Stimulated activated CD4-positive, alpha-beta T cell treated with anti-CD3 and anti-CD28 coated beads, Interleukin-2, amount 100 ng/mL, for 24 hours (primary cell): ENCODE measurements at places on chromosomes 2 and 18.
A peak's percentile ranks its signal among the peaks of the same experiment; 100 is the strongest.

DNA sequence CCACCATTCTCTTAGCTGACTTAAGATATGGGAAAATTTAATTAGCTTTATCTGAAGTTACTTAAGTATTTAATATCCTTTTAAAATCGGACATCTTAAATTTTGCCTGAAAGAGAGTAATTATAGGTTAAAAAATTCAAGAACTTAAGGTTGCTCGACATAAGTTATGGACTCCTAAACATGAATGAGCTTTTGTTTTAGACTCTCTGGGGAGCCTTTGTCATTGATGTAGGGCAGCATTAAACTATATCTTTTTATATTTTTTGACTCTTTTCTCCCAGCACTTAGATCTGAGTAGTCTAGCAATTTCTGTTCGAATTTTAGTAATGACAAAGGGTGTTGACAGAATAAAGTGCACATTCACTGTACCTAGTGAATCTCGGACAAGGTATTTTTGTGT, 4.7 kb downstream of the PHLPP1 start:
- DNase-seq, result no peak

- peak; percentile 75 for DNase-seq
Measured at GRCh38 chr2:61017556-61018317, at the start of the genes PEX13 and PUS10. PEX13 (plus strand) TSS chr2:61017720; CDS start chr2:61017760, 40 bp downstream. PUS10 (minus strand) TSS chr2:61018255; CDS start chr2:61011890, 6,365 bp downstream.

- no peak for DNase-seq
Measured at GRCh38 chr2:176100547-176101140, 1.0 kb downstream of the HOXD12 start.

DNA sequence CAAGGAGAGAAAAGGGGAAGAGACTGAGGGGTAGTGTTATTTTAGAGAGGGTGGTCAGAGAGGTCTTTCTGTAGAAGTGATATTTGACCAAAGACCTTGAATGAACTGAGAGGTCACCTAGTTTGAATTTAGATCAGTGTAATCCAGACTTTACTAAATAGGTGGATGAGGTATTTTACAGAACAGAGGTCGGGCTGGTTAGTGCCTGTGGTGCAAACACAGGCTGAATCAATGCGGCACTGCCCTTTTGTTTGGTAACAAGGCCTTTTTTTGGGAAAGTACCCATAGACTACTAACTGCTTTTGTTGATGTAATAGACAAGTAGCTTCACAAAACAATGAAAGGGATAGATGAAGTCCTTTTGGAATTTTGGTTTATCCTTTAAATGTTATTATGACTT, 15.9 kb downstream of the RAPGEF4 start:
- DNase-seq, result no peak

DNA sequence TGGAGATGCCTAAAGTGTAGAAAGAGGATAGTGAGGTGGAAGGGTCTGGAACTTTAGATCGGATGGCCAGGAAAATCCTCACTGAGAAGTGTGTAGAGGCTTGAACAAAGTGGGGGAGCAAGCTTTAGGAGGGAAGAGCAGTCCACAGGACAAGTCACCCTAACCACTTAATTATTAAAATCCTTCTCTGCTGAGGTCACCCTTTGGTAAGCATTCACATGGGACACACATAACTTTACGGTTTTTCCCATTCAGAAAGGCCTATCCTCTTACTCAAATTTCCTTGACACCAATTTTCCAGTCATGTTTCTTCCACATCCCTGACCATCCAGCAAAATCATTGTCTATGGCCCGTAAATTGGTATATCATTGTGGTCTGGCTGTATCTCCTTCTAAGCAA, 31.0 kb upstream of the ZEB2 start:
- DNase-seq, result no peak

DNA sequence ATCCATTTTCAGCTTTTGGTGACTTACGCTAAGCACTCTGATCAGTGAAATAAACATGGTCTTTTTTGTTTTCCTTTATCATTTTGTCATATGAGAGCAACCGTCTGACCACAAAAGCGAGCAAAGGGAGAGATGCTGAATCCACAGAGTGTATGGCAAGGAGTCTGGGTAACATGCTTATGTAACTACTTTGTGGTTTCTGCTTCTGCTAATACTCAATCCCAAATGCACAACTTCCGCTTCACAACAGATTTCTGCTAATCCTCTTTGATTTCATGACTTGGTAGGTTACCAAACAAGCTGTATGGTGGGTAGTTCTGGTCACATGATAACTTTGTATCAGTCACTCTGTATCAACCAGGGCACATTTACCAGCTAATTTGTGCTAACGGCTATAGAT, 908.4 kb upstream of the CRIM1 start:
- DNase-seq, result no peak

DNA sequence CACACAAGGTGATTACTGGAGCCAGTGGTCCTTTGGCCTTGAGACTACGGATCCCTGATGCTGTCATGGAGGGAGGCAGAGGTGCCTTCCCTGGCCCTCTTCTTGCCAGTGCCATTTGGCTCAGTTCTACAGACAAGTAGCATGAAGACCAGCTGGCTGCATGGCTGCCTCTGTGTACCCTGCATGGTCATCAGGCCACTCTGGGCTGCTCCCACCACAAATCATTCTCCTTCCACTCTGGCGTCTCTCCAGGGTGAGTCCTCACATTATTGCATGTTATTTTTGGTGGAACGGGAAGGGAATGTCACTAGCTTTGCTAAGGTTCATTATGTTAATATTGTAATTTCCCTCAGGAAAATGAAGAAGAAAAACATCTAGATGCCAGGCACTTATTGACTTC, 229.8 kb downstream of the VAPA start:
- no peak for DNase-seq

DNA sequence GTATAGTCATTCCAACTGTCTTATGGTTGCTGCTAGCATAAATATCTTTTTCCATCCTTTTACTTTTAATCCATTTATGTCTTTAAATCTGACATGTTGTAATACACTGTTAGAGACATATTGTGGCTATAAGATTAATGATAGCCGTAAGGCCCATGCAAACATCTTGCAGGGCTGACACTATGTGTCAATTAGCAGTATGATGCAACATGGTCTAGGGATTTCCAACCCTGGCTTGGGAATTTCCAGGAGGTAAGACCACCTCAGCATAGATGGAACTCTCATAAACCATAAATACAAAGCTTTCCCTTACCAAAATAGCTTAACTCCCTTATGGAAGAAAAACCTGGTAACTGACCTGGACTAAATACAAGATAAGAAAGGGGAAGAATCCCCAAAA, 16.5 kb downstream of the SCLY start:
- DNase-seq, result no peak

DNA sequence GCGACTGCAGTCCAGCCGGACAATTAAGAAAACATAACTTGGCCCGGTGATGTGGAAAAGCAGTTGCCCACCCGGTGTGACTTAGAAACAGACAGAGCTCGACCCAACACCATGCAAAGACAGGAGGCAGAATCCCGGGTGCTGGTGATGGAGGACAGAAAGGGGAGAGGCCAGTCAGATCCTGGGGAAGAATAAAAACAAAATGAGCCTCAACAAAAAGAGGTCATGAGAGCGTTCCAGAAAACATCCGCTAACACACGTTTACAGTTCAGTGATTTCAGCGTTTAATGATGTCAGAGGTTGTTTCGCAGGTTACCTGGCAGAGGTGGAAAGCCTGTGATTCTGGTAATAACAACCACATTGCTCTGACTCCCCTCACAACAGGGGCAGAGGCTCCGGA, 111.9 kb downstream of the OSR1 start:
- DNase-seq, result no peak

DNA sequence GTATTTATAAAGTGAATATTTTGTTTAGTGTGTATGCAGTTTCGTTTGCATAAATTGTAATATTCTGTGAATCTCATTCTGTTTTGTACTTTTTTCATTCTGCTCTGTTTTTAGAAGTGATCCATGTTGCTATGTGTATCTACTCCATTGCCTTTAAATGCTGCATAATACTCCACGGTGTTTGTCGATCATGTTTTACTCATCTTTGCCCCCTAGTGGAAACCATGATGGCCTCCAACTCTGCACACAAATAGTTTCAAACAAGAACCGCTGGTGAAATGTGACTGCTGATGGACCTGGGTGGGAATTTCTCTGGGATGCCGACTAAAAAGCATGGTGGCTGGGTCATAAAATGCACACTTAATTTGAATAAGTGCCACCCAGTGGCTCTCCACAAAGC, 32.0 kb upstream of the SKOR2 start:
- DNase-seq, result no peak

- DNase-seq, result no peak
Measured at GRCh38 chr2:159922563-159922962, 124.6 kb upstream of the CD302 start.

GRCh38 chr2:236503583-236503982, 66.0 kb upstream of the ACKR3 start:
- DNase-seq, result no peak

- peak; percentile 51 for DNase-seq
Measured at GRCh38 chr2:148876595-148877402, 1.8 kb downstream of the KIF5C start.

DNA sequence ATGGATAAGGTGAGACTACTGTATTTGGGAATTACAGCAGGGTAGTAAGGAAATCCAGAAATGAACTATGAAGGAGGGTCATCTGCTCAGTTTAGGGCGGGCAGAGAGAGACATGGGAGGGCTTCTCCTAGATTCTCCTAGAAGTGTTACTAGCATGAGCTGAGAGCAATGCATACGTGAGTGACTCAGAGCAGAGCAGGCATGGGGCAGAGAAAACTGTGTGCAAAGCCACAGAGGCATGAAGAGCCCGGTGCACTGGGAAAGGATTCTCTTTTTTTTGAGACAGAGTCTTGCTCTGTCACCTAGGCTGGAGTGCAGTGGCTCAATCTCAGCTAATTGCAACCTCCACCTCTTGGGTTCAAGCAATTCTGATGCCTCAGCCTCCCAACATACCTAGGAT, 116.2 kb downstream of the SOCS6 start:
- DNase-seq, result no peak

GRCh38 chr18:25435149-25435782, 83.3 kb upstream of the ZNF521 start:
- DNase-seq, result no peak

- DNase-seq, result no peak
Measured at GRCh38 chr2:239193925-239194677, 206.7 kb downstream of the HDAC4 start.

GRCh38 chr2:124985270-124985669, 960.2 kb downstream of the CNTNAP5 start:
- DNase-seq, result no peak

GRCh38 chr2:17171446-17172049, 346.7 kb downstream of the RAD51AP2 start:
- DNase-seq, result no peak

DNA sequence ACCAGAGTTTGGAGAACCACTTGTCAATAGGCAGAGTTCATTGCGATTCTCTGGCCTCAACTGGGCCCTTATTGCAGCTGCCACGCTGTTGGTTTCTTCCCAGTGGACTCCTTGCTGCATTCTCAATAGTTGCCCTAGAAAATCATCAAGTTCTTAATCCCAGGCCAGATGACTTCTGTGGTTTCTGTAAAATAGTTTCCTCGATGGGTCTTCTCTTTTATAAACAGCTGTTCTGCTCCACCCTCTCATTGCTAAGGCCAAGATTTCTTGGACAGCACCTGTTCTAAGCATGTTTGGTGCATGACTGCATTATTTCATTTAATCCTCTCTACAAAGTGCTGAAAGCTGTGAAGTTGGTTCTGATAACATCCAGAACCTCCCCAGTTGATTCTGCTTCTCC, 131.0 kb downstream of the BCL2L11 start:
- DNase-seq, result no peak

DNA sequence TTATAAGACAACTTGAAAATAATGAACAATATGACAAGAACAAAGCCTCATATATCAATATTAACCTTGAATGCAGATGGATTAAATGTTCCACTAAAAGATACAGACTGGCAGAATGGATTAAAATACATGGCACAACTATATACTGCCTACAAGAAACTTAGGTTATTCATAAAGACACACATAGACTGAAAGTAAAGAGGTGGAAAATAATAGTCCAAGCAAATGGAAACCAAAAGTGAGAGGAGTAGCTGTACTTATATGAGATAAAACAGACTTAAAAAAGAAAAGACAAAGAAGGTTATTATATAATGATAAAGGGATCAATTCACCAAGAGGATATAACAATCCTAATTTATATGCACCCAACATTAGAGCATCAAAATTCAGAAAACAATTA, 18.2 kb downstream of the LMAN1 start:
- DNase-seq, result no peak

GRCh38 chr2:191351298-191351697, 106.1 kb downstream of the MYO1B start:
- no peak for DNase-seq

GRCh38 chr2:96898641-96899412, 28.9 kb upstream of the SEMA4C start:
- DNase-seq, result no peak

DNA sequence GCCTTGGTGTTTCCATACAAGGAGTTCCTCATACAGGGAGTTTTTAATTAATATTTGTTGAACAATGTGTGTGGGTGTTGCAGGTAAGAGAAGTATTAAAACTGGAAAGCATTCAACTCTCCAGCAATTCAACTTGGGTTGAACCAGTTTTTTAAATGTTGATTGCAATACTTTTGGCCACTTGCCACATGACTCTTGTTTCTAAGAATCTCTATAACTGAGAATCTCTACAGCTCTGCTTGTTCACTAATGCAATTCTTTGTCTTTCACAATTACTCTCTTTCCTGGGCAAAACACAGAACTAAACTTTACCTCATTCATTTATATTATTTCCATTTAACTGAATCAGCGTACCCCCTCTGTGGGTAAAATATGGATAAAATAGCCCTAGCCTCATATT, 429.4 kb downstream of the ARHGAP15 start:
- no peak for DNase-seq

DNA sequence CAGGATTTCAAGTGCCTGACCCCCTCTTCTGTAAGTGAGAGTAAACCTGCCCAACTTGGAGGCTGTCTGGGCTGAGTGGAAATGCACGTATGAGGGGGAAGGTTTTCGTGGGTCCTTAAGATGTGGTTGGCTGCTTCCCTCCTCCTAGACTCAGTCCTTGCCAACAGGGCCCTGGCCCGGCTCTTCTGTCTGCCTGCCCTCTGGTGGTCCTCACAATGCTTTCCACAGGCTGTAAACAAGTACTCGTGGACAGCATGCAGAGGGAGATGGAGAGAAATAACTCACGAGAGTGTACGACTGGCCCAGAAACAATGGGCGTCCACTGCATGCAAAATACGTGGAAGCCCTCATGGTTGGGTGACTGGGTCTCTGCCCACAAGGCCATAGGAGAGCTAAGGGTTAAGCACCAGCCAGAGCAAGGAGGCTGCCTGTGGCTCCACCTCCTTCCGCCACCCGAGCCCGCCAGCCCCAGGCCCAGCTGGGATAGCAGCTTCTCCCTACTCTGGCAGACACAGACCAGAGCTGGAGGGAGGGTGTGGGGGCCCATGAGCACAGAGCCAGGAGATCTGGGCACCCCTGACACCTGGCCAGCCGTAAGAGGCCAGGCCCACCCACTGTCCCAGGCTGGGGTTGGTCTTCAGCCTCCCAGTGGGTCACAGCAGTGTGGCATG, 17.0 kb upstream of the ARHGEF4 start:
- no peak for DNase-seq
